ENCODE measurements at places on chromosomes 3 and 15.

DNA sequence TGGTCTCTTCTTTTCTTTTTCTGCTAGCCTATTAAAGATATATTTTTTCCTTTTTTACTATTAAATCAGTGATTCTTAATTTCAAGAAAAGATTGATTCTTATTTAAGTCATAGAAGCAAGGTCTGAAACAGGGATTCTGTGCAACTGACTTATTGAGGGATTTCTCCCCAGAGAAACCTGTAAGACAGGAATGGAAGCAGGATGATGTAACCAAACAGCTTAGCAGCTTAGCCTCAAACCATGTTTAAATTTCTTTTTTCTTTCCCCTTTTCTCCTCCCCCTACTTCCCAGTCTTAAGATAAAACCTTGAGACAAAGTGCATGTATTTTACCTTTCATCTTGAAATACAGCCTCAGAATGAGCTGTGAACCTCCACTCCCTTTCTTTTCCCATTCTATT is 322.8 kb downstream of the NEK10 start:
- DNase-seq: no peak

GRCh38 chr3:13772885-13773745 is 106.8 kb downstream of the WNT7A start:
- no peak for DNase-seq

DNA sequence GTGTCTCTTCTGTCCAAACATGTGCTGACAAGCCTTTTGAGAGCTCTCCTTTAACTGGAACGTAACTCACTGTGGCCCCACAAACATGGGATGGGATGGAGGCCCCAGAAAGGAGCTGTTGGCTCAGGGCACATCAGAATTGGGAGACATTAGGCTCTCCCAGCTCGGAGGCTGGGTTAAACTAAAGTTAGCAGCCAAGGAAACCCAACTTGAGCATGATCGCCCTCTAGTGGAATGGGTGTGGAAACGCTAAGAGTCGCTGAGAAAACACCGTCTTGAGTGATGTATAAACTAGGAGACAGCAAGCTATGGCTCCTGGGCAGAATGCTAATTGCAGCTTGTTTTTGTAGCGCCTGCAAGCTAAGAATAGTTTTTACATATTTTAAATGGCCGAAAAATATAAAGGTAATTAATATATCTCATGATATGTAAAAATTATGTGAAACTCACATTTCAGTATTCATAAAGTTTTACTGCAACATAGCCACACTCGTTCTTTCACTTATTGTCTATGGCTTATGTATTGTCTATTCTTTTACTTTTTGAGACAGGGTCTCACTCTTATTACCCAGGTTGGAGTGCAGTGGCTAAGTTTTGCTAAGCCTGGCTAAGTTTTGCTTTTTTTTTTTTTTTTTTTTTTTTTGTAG is 138.8 kb upstream of the HACD2 start:
- DNase-seq: peak; percentile 57

DNA sequence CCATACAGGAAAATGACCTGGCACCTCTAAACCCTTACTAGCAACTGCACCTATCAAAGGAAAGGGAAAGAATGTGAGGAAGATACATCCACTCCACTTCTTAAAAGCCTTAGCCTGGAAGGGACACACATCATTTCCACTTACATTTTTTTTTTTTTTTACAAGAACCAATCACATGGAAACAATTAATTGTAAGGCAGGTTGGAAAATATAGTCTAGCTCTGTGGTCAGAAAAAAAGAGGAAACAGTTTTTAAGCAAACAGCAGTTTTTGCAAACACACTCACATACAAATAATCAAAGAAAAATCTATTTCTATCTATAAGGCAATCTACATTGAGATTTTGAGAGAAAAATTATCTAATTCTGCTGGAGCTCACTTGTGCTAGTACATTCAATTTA is 98.9 kb upstream of the SPRED1 start:
- DNase-seq: no peak

- no peak for DNase-seq
Observed at GRCh38 chr3:355622-356021, 159.1 kb downstream of the CHL1 start.

- no peak for DNase-seq
Observed at GRCh38 chr3:98688363-98688762, 74.8 kb upstream of the ST3GAL6 start.

- no peak for DNase-seq
Observed at GRCh38 chr3:15326037-15326436, 6.3 kb downstream of the SH3BP5 start.

GRCh38 chr3:113423699-113424098 is 17.6 kb downstream of the CFAP44 start:
- DNase-seq: no peak

DNA sequence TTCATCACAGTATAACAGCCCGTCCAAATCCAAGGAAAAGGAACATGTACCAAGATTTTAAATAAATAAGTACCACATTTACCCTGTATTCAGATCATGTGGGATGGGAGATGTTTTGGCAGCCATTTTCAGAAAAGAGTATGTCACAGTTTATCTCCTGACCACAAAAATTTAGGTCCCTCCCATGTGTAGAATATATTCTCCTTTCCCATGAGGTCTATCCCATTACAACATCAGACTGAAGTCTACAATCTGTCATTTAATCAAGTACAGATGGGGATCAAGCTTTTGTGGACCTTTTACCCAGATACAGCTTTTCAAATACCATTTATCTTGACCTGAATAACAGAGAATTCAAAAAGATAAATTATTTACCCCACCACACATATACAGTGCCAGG is 444.5 kb downstream of the PLOD2 start:
- DNase-seq: no peak

DNA sequence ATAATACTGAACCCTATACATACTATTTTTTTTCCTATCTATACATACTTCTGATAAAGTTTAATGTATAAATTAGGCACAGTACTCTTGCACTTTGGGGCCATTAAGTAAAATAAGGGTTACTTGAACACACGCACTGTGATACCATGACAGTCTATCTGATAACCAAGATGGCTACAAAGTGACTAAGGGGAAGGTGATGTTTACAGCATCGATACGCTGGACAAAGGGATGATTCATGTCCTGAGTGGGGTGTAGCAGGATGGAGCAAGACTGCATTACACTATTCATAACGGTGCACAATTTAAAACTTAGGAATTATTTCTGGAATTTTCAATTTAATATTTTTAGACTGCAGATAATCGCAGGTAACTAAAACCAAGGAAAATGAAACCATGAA is 30.0 kb upstream of the SLC2A2 start:
- DNase-seq: no peak

DNA sequence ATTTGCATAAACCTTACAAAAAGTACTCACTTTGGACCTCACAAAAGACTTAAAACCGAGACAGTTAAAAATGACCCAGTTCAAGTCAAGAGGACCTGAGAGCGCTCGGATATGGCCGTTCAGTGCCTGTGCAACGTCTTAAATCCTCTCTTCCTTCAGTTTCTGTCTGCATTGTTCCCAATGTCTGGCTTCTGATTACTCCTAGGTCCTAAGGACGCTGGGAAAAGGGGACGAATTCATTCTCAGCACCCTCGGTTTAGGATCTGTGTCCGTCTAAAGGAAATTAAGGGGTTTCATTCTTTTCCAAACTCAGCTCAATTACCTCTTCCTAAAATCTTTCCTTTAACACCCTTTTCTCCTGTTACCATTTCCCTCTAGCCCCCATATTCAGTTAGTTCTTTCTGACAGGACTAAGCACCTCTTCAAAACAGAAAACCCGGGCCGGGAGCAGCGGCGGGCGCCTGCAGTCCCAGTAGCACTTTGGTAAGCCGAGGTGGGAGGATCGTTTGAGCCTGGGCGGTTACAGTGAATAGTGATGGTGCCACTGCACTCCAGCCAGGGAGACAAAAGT is 970 bp downstream of the DPPA4 start:
- DNase-seq: no peak

GRCh38 chr3:157104928-157105652 is 54.9 kb downstream of the CCNL1 start:
- no peak for DNase-seq

- no peak for DNase-seq
Observed at GRCh38 chr3:141074529-141074928, 23.4 kb downstream of the SPSB4 start.

GRCh38 chr3:51620543-51620942 is 50.5 kb upstream of the TEX264 start:
- no peak for DNase-seq

- DNase-seq: no peak
Observed at GRCh38 chr3:110101361-110101760, 764.0 kb upstream of the DPPA4 start.

DNA sequence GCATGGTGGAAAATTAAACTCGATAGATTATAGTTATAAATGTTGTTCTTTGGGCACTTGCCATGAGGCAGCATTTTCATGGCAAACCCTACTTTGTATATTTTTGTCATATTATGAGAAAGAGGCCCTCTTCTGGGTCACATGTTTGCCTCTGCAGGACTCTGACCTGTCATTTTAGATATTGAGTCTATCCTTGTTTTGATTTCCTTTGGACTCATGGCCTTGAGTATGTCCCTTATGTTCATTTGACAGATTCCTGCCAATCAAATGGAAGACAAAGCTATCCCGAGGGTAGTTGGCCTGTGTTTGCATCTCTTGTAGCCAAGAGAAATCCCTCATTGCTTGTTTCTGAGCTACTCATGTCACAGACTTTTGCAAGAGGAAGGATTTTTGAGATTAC is 226.3 kb downstream of the LPP start:
- DNase-seq: no peak

GRCh38 chr15:75302318-75302717 is 19.7 kb downstream of the GOLGA6D start:
- DNase-seq: no peak

DNA sequence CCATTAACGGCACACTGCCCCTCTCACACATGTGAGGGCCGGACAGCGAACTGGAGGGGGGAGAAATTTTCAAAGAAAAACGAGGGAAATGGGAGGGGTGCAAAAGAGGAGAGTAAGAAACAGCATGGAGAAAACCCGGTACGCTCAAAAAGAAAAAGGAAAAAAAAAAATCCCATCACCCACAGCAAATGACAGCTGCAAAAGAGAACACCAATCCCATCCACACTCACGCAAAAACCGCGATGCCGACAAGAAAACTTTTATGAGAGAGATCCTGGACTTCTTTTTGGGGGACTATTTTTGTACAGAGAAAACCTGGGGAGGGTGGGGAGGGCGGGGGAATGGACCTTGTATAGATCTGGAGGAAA is 1.5 kb downstream of the SOX2 start:
- no peak for DNase-seq

DNA sequence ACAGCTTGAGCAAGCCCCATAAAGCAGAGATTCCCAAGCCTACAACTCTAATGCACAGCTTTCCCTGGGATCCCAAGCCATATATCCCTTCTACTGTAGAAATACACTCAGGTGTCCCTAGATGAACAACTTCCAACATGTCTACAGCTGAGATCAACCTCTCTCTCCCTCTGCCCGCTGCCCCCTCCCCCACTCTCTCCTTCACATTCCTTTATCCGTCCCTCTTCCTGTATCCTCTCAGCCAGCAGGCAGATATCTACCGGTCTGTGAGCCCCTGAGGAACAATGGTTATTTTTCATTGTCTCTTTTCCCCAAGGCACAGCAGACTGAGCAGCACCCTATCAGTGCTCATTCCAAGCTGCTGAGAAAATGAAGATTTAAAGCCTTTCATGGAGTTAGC is 138.6 kb downstream of the SUCLG2 start:
- no peak for DNase-seq

- no peak for DNase-seq
Observed at GRCh38 chr3:129448186-129448895, 8.3 kb downstream of the IFT122 start.

DNA sequence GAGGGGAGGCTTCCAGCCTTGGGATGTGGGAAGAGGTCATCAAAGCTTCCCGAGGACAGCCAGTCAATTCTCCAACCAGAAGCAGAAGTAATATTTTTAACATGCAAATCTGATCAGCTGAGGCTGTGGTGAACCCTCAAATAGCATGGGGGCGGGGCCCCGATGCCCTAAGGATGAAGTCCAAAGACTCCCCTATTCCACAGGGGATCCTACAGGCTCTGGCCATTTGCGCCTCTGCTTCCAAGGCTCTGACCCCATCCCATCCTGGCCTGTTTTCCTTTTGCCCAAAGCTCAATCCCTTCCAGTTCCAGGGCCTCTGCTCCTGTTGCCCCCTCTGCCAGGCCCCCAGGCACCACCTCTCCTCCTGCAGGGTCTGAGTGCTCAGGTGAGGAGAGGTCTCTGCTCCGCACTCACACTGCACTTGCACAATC is 6.7 kb upstream of the CSK start:
- no peak for DNase-seq

GRCh38 chr15:41936155-41936554 is 36.2 kb downstream of the EHD4 start:
- DNase-seq: no peak

GRCh38 chr3:195001961-195002861 is 268.7 kb downstream of the XXYLT1 start:
- DNase-seq: peak; percentile 0

- no peak for DNase-seq
Observed at GRCh38 chr3:102374863-102375634, 59.8 kb upstream of the ZPLD1 start.

- DNase-seq: no peak
Observed at GRCh38 chr15:73712107-73712506, 27.9 kb downstream of the CD276 start.

DNA sequence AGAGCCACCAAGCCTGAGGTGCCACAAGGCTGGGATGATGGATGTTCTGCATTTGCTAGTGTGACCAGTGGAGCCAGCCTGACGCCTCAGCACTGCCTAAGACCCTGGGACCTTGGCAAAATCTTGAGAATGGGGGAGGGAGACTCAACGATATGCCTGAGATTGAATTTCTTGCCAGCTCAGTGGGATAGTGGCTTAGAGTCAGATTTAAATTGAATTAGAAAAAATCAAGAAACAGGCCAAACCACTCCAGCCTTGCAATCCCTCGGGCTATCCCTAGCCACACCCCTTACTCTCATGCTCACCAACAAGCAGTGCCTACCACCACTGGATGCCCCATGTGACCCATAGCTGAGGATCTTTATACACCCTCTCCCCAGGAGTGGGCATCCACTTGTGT is 18.7 kb upstream of the PDE8A start:
- no peak for DNase-seq
